Activated naive CD8-positive, alpha-beta T cell treated with anti-CD3 and anti-CD28 coated beads, Interleukin-2, amount 50 U/mL, for 24 hours (primary cell): ENCODE measurements at places on chromosomes 3 and 15.
A peak's percentile ranks its signal among the peaks of the same experiment; 100 is the strongest.

- no peak for DNase-seq
Observed at GRCh38 chr3:26562021-26562768, 60.4 kb upstream of the LRRC3B start.

DNA sequence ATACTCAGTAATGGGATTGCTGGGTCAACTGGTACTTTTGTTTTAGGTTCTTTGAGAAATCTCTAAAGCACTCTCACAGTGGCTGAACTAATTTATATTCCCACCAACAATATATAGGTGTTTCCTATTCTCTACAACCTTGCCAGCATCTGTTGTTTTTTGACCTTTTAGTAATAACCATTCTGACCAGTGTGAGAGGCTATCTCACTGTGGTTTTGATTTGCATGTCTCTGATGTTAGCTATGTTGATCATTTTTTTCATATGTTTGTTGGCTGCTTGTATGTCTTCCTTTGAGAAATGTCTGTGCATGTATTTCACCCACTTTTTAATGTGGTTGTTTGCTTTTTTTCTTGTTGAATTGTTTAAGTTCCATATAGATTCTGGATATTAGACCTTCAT, 98.2 kb upstream of the DCBLD2 start:
- no peak for DNase-seq

GRCh38 chr3:120650311-120650710, 31.7 kb downstream of the HGD start:
- DNase-seq = no peak

- no peak for DNase-seq
Observed at GRCh38 chr3:159964166-159964973, 24.3 kb upstream of the IL12A start.

- DNase-seq = no peak
Observed at GRCh38 chr3:190809351-190809750, 53.1 kb downstream of the GMNC start.

GRCh38 chr3:34005886-34006285, 207.5 kb downstream of the PDCD6IP start:
- DNase-seq = no peak

DNA sequence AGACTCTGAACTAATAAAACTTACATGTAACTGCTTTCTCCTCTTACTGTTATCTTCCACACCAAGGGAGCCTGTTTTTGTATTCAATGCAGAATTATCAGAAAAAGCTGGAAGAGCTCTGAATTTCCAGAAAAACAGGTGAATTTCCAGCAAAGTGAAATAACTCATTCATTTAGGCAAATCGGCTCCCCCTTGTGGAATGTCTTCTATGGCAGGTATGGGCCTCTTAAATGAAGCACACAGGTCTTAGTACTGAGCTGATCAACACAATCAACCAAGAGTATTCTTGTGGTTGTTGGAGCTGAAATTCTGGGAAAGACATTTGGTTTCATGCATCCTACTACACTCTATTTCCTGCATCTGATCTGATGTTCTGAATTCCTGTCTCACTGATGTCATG, 31.0 kb upstream of the PTPRG start:
- DNase-seq = no peak

DNA sequence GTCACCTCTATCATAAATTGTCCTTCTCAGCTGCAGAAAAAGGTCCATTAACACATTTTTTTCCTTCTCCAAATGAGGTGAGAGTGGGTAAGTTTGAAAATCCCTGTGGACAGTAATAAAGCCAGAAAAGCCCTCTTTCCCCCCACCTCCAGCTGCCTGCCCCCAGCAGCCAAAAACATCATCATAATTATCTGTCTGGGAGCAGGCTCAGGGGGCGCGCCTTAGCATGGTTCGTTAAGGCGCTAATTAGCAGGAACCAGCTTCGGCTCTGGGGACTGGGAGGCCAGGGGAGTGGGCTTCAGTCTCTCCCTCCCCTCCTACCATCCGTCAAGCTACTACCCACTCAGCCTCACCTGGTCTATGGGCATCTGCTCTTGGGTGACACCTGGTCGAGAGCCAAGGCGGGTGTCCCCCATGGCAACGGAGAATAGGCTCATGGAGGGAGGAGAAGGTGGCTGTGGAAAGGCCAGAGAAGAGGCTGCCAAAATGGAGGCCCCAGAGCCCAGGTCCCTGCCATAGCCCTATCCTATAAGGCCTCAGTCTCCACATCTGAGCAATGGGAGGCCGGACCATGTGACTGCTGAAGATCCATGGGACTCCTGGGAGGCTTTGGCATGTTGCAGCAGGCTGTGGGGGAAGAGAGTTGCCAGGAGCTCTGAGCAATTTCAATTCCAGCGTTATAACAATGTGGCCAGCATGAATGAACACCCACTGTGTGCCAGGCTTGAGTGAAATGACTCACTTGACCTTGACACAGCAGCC, 140.1 kb upstream of the LINGO1 start:
- no peak for DNase-seq

- DNase-seq = no peak
Observed at GRCh38 chr15:47688573-47689086, 28.7 kb upstream of the SEMA6D start.

- DNase-seq = no peak
Observed at GRCh38 chr3:88198121-88198520, 48.4 kb downstream of the C3orf38 start.

GRCh38 chr3:184806567-184807271, 5.2 kb upstream of the VPS8 start:
- DNase-seq = no peak

GRCh38 chr15:41730543-41730942, 43.7 kb upstream of the MAPKBP1 start:
- no peak for DNase-seq

GRCh38 chr15:99096894-99097426, 7.9 kb upstream of the SYNM start:
- DNase-seq = no peak

GRCh38 chr15:58161436-58161930, 23.3 kb downstream of the AQP9 start:
- DNase-seq = no peak

DNA sequence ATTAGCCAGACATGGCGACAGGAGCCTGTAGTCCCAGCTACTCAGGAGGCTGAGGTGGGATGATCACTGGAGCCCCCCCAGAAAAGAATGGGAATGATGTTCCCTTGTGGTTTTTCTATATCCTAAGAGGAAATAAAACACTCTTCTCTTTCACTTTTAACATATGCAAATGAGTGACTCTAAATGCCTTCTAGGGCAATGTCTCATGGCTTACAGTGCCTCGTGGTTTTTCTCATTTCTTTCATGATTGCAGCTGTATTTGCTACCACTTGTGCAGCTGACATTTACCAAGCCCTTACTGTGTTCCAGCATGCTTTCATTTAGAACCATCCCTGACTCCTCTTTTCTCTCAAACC, 26.4 kb downstream of the STOML1 start:
- no peak for DNase-seq

DNA sequence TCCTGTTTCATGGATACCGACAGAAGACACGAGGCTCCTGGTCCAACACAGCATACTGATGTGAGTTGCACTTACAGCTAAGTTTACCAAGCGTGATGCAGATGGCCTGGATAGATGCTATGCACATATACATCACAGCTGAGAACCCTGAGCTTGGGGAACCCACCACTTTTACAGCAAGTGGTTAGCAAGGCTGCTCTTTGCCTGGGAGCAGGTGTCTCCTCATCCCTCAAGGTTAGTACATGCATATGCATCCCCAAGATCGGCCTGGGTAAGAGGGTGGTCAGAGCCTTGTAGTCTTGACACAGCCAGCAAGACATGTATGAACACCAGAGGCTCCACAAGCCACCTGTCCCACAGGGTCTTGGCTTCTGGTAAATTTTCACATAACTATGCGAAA, 28.3 kb downstream of the LRRC2 start:
- DNase-seq = no peak

GRCh38 chr15:94255540-94255939, 24.2 kb downstream of the MCTP2 start:
- DNase-seq = no peak

DNA sequence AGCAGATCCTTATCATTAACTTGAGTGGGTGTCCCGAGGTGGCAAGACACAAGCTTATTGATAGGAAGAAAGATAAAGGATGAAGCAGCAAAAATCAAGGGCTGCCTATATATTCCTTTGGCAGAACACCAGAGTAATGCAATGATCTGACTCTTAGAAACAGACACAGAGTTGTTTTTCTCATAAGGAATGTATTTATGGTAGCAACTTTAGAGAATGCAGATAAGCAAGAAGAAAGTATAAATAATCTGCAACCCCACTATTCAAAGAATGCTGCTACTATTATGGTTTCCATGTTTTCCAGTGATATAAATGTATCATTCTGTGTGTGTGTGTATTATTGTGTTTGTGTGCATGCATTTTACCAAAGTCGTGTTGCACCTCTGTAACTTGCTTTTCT, 208.3 kb downstream of the THSD4 start:
- no peak for DNase-seq

- no peak for DNase-seq
Observed at GRCh38 chr15:88249220-88249619, 7.3 kb downstream of the NTRK3 start.

DNA sequence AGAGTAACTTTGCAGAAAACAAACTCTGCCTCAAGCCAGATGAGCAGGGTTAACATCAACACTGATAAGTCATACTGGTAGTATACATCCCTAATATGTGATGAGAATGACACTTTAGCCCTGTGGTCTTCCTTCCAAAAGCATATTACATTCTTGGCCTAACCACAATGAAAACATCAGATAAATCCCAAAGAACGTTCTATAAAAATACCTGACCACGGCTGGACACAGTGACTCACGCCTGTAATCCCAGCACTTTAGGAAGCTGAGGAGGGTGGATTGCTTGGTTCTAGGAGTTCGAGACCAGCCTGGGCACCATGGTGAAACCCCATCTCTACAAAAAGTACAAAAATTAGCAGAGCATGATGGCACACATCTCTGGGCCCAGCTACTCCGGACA, 4.7 kb downstream of the TMCC1 start:
- no peak for DNase-seq

- DNase-seq = no peak
Observed at GRCh38 chr3:178706411-178706810, 170.2 kb downstream of the KCNMB2 start.

DNA sequence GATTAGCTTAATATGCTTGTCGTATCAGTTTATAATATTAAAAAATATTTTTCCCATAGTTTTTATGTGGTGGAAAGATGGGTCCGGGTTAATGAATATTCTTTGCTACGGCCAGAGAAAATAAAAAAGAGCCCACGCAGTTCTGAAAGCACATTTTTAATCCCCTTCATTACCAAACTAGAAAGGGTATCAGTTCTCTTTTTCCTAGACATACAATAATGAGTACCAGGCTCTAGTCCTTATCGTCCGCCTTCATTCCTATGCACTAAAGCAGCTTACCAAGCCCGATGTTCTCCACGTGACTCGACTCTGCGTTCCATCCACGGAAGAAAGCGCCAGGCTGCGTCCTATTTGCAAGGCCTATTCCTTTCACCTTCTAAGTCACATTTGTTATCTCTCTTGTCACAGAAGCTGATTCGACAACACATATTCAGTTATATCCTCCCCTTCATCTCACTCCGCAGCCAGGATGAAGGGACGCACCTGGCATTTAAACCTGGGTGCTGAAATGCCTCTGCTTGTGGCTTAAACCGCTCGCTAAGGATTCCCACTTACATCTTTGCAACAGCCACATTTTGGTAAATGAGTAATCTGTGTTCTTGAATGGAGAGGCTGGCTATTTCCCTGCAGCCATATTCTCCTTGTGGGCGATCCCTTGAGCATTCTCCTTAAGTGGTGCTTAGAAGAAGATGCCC, 257.0 kb downstream of the CD47 start:
- DNase-seq = no peak

DNA sequence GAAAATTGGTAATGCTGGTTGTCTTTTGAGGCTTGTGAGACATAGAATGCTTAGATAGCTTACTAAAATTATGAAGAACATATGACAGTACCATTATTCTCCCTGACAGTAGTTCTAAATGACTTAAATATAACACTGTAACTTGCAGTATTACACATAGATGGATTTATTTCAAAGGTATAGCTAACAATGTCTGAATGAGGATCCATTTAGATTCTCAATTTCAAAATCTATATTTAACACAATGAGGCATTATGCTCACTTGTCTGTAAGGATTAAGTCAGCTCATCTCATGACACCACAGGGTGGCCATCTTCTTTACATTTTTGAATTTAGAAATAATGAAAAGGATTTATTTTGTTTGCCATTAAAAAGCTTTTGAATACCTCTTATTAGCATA, 108.4 kb downstream of the CCNL1 start:
- no peak for DNase-seq

GRCh38 chr3:46537316-46537715, 28.8 kb downstream of the LRRC2 start:
- no peak for DNase-seq

DNA sequence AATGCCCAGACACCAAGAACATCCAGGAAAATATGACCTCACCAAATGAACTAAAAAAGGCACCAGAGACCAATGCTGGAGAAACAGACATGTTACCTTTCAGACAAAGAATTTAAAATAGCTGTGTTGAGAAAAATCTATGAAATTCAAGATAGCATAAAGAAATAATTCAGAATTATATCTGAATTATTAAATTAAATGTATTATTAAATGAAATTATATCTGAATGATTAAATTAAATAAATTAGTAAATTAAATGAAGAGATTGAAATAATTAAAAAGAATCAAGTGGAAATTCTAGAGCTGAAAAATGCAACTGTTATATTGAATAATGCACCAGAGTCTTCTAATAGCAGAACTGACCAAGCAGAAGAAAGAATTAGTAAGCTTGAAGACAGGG, 279.2 kb upstream of the SATB1 start:
- DNase-seq = no peak

- peak; percentile 31 for DNase-seq
Observed at GRCh38 chr3:129238945-129239705, 10.3 kb upstream of the COPG1 start.

DNA sequence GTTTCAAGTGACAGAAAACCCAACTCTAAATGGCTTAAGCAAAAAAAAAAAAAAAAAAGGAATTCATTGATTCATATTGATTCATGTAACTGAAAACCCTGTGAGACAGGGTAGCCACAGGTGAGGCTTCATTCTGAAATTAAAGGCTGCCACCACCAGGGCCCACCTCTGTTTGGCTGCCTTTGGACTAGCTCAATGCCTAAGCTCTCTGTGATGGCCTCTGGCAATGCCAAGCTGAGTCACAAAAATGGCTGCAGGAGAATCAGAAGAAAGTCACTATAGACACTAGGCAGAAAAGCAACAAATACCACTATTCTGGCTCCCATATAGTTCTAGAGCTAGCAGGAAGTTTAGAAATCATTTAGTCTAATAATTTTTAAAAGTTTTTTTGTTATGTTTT, 38.2 kb upstream of the GYG1 start:
- no peak for DNase-seq

- DNase-seq = no peak
Observed at GRCh38 chr15:28875461-28876000, 10.2 kb upstream of the APBA2 start.

DNA sequence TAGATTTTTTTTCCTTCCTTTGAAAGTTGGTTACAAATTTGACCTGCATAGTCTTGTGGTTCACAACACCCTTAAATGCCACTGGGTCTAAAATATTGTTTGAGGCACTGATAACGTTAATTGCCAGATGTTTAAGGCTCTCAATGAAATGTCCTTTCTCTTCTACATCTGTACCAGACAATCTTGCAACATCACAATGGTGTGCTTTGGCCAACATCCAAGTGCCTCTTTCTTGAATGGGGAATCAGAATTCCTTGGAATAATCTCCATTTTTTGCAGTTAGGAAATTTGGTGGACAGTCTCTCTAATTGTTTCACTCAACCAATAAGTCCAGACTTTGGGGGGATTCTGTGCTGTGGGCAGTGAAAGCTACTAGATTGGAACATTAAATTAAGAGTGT, 26.0 kb upstream of the PEX5L start:
- DNase-seq = no peak

- no peak for DNase-seq
Observed at GRCh38 chr3:117557464-117558090, 848.0 kb downstream of the TUSC7 start.
